ENCODE measurements at places on chromosomes 5 and 9.

DNA sequence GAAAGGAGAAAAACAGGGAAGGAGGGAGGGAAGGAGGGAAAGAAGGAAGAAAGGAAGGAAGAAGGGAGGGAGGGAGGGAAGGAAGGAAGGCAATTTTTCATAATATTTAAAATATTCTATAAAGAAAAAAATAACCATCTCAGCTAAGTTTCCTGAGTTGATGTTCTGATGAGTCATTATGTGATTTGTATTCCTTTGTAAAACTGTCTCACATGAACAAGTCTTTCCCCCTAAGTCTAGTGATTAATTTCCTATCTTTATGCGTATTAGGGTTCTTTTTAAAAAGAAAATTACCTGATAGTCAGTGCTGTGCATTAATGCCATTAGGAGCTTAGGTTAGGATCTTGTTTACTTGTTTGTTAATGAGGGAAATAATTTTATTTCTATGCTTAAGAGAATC, 94.1 kb downstream of the RASEF start:
- no peak for DNase-seq

DNA sequence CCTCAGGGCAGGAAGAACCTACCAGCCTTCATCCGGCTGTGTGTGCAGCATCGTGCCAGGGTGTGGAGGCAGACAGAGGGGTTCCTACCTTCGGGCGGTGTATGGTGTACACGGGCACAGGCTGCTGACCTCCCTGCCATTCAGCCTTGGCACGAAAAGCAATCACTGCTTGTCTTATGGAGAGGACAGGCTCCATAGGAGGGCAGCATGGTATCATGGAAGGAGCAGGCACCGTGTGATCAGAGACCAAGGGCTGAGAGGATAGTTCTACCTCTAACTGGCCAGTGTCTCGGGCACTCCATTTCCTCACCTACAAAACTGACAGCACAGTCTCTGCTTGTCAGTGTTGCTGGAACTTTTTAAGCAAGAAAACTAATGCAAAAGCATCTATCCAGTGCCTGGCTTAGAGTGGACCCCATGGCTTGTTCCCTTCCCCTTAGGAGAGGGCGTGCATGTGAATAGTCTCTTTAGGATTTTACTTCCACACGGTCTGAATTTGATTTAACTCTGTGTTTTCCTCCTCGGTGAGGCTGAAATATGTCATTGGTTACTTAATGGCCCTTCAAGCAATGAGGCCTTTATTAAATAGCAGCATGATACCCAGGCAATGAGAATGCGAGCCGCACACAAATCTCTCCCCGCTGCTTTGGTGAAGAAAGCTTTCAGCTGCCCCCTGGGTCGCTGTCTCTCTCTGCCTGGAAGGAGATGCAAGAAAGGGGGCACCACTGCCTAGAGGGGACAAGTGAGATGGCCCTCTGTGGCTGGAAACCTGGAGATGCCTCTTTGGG, 22.2 kb downstream of the TTLL11 start:
- no peak for DNase-seq

GRCh38 chr5:40106847-40107246, 572.9 kb upstream of the PTGER4 start:
- no peak for DNase-seq

- no peak for DNase-seq
These were observed 15.0 kb downstream of the DOCK2 start for GRCh38 chr5:169652057-169652456.

GRCh38 chr9:91783876-91784672, 166.0 kb downstream of the ROR2 start:
- DNase-seq, result no peak

DNA sequence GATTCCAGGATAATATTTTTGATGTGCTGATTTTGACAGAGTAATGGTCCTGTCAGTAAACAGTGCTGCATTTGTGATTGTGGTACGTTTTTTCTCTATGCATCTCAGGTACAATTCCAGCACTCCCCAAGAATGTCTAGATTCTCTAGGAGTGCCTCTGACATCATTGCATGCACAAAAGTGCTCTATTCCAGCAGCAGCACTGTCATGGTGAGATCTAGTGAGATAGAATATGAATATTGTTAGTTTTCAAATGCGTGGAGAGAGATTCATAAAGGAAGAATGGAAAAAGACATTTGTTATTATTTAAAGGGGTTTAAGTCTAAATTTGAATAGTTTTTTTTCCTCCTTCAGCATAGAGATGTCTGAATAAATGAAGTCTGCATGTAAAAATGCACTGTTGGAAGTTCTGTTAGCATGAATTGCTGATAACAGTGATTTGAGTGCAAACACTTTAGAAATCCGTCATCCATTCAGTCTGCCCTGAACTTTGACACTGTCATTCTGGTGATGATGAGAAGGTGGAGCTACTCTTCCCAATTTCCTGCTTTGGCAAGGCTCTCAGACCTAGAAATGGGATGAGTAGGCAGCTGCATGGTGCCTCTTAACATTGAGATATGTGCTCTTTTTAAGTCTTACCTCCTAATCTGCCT, 84.6 kb downstream of the GAPVD1 start:
- no peak for DNase-seq

DNA sequence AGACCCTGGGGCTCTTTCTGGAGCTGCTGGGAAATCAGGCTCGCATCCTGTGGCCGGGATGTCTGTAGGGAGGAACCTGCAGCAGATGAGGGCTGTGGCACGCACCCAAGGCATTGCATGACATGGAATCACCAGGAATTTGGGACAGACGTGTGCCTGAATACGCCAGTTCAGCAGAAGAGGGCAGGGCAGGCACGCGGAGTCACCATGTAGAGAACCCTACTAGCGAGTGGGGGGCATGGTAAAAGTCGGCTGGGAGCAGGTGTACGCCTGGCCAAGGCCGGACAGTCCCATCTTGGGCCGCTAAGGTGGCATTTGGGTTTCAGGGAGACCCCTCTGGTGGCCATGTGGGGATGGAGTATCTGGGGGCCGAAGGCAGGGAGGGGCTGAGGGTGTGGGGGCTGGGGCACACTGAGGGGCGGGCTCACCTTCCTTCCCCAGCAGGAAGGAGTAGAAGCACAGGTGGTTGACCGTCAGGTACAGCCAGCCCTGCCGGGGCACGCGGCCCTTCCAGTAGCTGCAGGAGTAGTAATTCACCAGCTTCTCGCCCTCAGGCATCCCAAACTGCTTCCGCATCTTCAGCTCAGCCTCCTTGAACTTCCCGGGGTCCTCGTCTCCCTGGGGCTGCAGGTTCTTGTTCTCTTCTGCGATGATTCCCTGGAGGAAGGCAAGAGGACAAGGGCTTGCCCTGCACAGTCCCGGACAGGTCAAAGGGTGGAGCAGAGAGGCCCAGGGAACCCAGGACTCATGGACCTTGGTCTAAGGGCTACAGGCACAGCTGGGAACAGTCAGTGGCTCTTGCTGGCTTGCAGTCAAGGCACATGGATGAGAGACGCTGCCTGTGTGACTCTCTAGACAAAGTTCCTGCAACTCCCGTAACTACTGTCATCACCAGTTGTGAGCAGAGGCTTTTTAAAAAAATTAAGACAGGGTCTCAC, 13.5 kb downstream of the TBC1D9B start:
- no peak for DNase-seq

DNA sequence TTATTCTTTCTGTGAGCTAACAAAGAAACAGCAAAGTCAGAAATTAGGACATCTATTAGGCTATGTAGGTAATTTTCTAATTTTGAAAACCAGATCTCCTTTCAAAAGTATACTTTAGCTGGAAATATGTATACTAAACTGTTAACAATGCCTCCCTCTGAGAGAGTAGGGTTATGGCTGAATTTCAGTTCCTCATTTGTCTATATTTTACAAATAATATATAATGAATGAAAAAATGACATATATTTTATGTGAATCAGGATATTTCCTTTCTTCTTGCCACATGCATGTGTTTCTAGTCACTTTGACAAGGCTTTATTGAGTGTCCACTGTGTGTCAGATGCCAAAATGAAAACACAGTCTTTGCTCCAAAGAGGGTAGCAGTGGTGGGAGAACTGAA, 15.4 kb downstream of the HACD4 start:
- DNase-seq, result no peak

- no peak for DNase-seq
These were observed 167.9 kb upstream of the GLRA1 start for GRCh38 chr5:152092580-152092979.

GRCh38 chr5:98906756-98907355, 22.0 kb downstream of the CHD1 start:
- no peak for DNase-seq

GRCh38 chr5:107090506-107090905, 580.2 kb downstream of the EFNA5 start:
- no peak for DNase-seq

DNA sequence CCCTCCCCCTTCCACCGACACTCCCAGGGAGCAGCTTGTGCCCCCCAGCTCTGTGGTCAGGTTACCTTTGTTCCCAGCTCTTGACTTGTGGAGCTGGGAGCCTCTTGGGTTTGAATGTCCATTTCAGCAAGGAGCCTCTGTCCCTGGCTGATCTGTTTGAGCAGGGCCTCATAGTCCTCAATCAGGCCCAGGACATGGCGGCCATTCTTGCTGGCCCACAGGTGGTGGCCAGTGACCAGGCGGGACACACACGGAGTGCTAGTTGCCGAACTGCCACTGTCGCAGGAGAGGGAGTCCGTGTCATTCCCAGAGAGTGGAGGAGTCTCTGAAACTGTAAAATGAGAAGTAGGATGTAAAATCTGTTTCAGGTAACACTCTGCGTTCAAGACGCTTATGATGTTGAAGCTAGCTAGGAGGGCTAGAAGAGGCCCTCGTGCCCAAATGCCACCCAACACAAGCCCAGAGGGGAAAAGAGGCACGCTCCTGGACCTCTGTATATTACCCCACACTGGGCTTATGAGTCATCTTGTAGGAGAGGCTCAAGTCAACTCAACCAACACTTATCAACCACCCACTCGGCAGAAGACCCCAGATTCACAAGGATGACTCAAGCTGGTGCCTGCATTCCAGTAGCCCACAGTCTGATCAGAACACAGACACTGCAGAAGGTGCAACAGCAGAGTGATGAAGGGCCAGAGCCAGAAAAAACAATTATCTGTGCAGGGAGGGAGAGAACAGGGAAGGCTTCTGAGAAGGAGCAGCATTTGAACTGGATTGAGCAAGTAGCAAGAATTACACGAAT, 177.0 kb downstream of the CDK5RAP2 start:
- DNase-seq, result peak; percentile 91

DNA sequence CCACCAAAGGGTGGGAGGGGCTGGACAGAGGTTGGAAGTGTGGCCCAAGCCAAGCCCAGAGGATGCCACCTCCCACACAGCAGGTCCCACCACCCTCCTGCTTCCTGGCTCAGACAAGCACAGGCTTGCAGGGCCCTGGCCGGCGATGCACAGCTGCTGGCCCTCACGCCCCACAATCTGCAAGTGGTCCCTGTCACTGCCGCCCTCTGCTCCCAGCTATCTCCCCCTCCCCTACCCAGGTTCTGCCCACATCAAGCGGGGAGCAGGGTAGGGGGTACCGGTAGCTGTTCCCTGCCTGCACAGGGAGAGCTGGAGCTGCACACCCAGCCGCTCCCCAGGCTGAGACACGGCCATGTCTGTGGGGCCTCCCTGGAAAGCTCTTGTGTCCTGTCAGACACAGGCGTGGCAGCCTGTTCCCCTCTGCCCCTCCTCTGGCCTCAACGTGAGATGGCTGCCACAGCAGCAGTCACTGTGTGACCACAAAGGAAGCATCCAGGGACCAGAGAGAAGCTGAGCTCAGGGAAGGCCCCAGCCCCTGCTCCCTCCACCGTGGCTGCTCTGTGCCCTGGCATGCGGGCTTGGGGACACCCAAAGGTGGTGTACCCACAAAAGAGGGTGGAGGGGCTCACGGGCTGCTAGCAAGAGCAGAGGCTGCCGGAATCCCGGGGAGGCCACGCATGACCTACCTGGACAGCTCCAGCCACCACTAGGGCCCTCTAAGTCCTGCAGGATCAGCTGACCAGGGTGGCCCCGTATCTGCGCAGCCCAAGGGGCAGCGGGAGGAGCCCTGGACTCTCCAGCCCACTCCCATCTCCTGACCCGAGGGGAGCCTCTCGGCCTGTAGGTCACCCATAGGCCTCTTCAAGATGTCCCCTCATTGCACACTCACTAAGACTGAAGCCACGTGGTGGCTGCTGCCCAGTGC, 10.9 kb upstream of the ZDHHC11 start:
- no peak for DNase-seq

DNA sequence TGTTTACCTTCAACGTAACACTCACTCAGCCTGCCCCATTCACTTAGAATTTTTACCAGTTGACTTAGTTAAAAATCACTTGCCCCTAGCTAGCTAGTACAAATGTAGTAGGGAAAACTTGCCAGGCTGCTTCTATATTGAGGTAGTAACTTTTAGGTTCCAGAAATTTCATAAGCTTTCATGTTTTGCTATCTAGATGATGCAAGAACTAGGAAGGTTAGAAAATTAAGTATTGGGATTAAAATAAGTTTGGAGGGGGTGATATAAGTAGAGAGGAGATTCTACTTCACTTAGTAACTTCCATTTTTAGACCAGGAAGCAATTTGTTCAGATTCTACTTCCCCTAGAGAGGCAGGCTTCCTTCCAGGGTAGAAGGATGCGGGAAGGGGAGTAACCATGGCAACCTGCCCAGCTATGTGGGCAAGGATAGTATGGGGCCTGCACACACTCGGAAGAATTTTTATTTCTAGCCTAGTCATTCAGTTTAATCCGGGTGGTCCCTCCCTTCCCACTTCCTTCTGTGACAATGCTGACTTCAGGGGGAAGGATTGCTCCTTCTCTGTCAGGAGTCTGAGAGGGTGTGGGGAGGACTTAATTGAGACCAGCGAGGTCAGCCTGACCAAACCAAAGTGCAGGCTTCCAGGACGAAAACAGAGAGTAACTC, 4.2 kb downstream of the DAB2 start:
- DNase-seq, result no peak

DNA sequence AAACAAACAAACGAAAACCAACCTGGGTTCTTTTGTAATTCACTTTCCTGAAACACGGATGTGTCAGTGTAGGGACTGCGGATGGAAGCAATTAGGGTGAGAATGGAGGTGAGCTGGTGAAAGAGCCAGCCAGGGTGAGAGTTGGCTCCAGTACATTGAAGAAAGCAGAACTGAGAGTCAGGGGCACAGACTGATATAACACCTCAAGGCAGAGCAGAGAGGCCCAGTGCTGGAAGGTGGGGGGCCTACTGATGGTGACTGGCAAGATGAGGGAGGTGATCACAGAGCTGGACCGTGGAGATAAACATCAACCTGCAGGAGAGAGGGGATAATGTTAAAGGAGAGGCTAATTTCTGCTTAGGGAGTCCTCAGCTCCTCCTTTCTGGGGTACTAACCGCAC, 221.1 kb downstream of the MAN2A1 start:
- DNase-seq, result no peak

GRCh38 chr5:84614906-84615305, 230.2 kb upstream of the EDIL3 start:
- DNase-seq, result no peak

Measured in erythroblast (primary cell).